ENCODE measurements at places on chromosomes 7 and 10. TPM values are rescaled to one million over a fixed set of nuclear protein-coding genes. Genes with fewer than 3 reads are reported as not detected.
A peak's percentile ranks its signal among the peaks of the same experiment; 100 is the strongest.

DNA sequence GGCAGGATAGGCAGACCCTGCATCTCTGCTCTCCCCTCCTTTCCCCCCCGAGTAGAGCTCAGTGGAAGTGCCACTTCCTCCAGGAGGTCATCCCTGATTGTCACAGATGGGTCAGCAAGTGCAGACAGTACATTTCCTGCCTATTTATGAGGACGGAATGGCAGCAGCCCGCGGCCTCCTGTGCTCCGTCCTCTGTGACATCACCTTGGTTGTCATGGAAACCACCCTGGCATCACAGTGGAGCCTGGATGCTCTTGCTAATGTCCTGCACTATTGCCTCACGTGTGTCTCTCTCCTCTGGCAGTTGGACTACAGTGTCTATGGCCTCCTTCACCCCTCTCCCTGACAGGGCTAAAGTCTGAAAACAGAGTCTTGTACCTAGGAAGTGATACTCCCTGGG, 148.6 kb downstream of the SH3PXD2A start:
- DNase-seq: no peak

DNA sequence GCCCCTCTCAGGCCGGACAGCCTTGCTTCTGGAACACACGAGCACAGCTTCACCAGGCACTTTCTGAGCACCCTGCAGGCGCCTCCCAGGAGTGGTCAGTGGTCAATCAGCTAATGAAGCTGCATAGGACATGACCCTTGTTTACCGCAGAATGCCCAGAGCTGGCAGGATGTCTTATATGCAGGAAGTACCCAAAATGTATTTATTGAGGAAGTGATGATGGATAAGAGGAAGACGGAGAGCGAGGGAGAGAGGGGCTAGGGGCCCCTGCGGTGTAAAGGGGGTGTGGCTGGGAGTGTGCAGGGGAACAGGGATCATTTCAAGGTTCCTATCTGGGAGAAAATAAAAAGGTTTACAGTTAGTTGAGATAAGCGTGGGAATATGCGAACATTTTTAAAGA, 3.3 kb downstream of the CYP2E1 start:
- no peak for DNase-seq

DNA sequence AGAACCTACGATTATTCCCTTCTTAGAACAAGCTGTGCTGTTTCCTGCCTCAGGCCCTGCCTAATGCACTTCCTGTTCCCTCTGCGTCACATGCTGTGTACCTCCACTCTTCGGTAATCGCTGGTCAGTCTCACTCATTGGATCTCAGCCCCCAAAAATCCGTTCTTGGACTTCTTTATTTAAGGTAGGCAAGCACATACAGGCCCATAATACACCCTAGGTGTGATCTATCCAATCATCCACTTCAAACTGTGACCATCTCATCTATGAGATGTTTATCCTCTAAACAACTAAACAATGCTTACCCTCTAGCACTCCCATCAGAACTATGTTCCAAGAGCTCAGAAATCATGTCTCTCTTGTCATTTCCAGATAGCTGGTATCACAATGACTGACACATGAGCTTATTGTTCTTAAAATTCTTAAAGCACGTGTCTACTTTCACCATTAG, 83.9 kb downstream of the CADPS2 start:
- no peak for DNase-seq

GRCh38 chr10:112763916-112764520, 186.0 kb upstream of the TCF7L2 start:
- DNase-seq: no peak

- no peak for DNase-seq
Observed at GRCh38 chr10:97718659-97719142, 5.2 kb downstream of the MARVELD1 start.

GRCh38 chr10:53786236-53786900, 1013.8 kb upstream of the MBL2 start:
- DNase-seq: no peak

GRCh38 chr7:16836481-16836880, 31.7 kb upstream of the AGR2 start:
- no peak for DNase-seq

- peak; percentile 17 for DNase-seq
Observed at GRCh38 chr10:100303724-100304319, 17.3 kb upstream of the BLOC1S2 start.

GRCh38 chr10:101227429-101228152, 1.7 kb downstream of the LBX1 start:
- DNase-seq: no peak

- DNase-seq: no peak
Observed at GRCh38 chr10:70198696-70199466, 28.6 kb upstream of the SAR1A start.

- no peak for DNase-seq
Observed at GRCh38 chr7:142568435-142569097, 180.7 kb upstream of the PRSS1 start.

DNA sequence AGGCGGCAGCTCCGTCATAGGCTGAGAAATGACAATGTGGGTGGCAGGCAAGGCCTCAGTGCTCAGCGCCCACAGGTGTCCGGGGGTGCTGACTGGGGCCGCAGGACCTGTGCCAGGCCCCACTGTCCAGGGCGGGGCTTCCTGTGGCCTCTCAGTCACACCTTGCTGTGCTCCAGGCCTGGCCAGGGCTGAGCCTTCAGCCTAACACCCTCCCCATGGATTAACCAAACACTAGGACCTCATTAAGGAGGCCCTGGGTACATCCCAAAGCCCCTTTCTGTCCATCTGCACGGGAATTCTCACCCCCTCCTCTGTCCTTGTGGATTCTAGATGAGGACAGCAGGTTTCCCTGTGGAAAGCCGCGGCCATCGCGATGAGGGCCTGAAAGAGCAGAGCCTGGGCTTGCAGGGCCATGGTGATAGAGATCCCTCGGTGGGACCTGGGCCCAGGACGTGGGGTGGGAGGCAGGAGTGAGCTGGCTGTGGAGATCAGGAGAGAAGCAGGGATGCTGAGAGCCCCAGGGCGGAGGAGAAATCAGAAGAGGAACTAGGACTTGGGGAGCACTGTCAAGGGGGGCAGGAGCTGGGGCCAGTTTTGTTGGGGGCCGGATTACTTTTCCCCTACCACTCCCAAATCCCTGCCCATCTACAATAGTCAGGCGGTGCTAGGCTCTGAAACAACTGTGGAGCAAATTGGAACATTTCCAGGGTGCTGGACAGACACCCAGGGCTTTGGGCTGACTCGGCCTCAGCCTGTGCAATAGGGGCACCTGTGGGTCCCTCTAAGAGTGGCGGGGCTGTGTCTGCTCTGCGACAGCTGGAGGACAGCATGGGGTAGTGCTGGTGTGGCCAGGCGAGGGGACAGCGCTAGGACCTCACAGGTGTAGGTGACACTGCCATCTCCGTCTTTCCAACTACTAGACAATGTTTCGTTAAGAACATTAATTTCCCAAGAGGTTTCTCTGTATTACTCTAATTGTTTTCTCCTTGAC, 23.3 kb upstream of the MNX1 start:
- no peak for DNase-seq

DNA sequence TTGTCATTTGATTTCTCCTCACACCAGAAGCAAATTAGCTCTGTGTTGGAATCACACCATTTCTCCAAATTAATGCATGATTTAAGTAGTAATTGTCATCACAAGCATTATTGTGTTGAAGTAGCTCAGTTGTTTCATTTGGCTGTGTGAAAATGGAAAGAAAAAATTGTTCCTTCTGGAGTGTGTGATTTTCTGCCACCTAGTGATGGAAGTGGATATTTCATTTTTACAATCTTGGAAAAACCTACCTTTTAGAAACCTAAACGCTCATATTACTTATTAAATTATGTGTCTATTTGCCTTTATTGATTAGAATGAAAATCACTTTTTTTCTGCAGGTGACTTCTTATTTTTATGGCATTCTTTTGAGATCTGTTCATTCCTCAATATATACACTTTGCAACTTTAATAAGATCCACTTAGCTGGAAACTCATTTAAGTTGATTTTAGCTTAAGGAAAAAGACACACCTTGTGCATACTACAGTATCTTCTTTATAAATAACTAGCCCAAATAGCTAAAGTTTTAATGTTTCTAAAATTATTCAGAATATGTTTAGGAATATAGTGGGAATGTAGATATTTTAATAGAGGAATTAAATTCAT, 50.0 kb downstream of the SRI start:
- DNase-seq: no peak

- no peak for DNase-seq
Observed at GRCh38 chr7:131302876-131303707, 24.6 kb upstream of the MKLN1 start.

DNA sequence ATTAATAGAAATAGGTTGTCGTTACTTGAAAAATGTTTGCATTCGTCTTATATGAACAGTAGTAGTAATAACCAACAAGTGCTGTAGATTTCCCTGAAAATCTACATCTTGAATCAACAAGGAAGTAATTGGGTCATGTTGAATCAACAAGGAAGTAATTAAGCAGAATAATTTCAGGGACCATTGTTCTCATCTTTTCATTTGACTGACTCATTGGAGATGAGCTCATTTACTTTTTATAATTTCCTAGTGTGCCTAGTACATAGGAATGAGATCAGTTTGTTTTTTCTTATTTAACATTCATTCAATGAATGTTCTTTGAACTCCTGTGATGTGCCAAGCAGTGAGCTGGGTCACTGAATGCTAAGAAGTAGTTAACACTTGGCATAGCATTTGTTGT, 8.2 kb downstream of the CLDN12 start:
- no peak for DNase-seq

GRCh38 chr7:25884265-25884828, 267.7 kb upstream of the NFE2L3 start:
- DNase-seq: no peak

GRCh38 chr10:132977807-132978206, 35.4 kb upstream of the CFAP46 start:
- no peak for DNase-seq

The GNAT3 gene
- not detected for polyA plus RNA-seq

The AGMO gene
- 4.5 TPM for polyA plus RNA-seq

The MKX gene
- not detected for polyA plus RNA-seq

The GPRIN2 gene
- polyA plus RNA-seq: 8.5 TPM

The PARG gene
- polyA plus RNA-seq: 7.8 TPM

The LRRC18 gene
- not detected for polyA plus RNA-seq

The CALML3 gene
- polyA plus RNA-seq: 15.9 TPM

The ZSCAN25 gene
- 4.7 TPM for polyA plus RNA-seq

The PIP gene
- not detected for polyA plus RNA-seq
